ENCODE measurements at places on chromosomes 6 and 20.

DNA sequence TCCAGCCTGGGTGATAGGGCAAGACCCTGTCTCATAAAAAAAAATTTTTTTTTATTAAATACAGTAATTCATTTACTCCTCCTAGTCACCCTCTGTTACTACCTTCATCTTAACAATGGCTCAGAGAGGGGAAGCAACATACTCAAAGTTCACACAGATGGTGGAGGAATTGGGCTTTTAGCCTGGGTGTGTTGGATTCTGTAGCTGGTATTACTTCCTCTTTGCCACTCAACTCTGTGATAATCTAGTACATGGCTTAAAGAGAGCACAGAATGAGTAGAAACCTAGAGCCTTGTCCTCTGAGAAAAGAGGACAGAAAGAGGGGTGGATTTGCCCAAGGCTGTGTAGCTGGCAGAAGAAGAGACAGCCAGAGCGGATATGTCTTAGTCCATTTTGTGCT lies 96.6 kb downstream of the DLGAP4 start:
- no peak for DNase-seq

DNA sequence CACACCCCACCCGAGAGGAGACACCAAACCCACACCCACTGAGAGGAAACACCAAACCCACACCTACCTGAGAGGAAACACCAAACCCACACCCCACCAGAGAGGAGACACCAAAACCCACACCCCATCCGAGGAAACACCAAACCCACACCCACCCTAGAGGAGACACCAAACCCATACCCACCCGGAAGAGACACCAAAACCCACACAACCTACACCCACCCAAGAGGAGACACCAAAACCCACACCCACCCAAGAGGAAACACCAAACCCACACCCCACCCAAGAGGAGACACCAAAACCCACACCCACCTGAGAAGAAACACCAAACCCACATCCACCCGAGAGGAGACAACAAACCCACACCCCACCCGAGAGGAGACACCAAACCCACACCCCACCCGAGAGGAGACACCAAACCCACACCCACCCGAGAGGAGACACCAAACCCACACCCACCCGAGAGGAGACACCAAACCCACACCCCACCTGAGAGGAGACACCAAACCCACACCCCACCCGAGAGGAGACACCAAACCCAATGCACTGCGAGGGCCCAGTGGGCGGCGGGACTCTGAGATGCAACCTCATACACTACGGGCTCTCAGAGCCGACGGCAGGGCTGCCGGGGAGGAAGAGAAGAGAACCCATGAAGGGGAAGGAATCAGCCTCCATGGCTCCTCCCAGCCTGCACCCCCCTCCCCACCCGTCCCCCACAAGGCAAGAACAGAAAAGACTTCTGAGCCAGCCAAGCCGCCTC lies 83.3 kb downstream of the TAF4 start:
- DNase-seq: no peak

DNA sequence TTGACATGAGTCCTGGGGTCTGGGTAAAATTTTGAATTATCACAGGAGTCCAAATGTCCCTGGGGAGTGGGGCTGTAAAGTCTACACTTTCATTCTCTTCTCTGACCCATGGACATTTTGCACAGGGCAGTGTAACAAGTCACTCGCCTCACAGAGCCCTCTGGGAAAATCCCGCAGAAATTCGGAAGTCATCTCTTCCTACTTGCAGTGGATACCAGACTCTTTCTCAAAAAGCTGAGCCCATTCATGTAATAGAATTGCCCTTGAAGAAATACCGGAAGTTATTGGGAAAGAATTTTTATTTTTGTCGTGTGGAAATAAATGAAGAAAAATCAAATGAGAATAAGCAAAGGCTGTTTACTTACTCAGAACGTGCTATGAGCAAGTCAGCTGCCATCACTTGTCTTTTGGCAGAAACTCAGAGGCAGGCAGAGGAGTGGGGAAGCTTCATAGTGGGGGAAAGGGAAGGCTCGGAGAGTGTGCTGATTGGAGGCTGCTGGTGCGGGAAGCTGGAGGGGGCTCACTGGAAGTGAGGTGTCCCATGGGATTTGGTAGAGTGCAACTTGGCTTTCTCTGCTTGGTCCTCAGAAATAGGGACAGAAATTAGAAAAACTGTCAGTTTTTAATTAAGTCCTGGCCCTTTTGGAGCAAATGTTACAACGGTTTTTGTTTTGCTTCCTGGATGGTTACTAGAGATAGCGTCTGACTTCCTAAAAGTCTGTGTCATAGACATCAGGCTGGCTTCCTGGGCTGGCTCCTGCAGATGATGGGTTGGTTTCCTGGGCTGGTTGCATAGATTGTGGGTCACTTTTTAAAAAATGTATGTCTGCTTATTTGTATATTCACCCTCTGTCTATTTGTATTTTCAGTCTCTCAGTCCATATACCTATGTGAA lies 79.8 kb upstream of the EEF1E1 start:
- DNase-seq: no peak

DNA sequence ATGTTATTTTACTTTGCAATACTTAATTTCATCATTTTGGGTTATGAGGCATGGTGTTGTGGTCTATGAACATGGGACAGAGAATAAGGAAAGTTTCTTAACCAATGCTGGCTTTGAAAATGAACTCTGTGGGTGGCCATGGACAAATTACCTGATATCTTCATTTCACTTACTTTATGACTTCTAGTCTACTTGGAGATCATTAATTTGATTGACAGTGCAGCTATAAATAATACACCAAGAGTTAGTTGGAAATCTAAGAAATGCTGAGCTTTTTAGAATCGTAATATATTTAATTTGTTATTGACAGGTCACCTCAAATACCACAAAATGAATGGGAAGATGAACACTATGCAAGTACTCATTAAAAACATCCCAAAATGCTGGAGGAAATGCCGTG lies 140.4 kb downstream of the CENPW start:
- DNase-seq: no peak

GRCh38 chr6:147207351-147207750 lies 3.1 kb downstream of the STXBP5 start:
- DNase-seq: no peak

DNA sequence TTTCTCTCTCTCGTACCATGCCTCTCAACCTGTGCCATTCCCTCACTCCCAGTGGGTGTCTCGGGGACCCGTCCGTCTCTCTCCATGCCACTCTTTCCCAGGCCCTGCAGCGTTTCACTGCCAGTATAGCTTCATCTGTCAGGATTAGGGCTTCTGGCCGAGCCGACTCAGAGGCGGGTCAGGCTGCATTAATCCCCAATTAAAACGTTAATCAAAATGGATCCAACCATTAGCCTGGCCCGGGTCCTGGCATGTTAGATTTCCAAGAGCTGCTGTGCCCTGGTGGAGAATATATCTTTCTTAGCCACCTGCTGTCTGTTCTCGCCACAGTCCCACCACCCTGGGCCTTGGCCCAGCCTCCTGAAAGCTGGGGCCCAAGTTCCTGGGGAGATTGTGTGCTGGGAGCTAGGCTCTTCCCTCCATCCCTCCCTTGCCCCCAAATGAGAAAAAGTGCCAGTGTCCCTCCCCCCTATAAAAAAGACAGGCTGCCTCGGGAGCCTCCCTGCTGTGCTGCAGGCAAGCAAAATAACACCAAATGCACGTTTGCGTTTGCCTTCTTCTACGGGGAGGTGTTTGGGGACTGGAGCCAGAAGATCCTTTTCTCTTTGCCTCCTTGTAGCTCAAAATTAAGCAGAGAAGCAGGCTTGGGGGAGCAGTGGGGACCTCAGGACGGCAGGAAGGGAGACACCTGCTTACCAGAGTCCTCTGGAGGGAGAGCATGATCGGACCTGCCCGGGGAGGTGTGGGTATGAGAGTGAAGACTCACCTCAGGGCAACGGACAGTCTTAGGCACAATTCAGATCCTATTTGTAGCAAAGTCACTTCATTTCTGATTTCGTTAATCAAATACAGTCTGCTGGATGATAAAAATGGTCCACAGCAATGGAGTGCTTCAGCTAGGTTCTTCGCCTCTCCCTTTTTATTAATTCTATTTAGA lies 3.0 kb downstream of the KCNG1 start:
- DNase-seq: no peak

GRCh38 chr6:82741325-82741995 lies 324.2 kb downstream of the UBE3D start:
- no peak for DNase-seq

DNA sequence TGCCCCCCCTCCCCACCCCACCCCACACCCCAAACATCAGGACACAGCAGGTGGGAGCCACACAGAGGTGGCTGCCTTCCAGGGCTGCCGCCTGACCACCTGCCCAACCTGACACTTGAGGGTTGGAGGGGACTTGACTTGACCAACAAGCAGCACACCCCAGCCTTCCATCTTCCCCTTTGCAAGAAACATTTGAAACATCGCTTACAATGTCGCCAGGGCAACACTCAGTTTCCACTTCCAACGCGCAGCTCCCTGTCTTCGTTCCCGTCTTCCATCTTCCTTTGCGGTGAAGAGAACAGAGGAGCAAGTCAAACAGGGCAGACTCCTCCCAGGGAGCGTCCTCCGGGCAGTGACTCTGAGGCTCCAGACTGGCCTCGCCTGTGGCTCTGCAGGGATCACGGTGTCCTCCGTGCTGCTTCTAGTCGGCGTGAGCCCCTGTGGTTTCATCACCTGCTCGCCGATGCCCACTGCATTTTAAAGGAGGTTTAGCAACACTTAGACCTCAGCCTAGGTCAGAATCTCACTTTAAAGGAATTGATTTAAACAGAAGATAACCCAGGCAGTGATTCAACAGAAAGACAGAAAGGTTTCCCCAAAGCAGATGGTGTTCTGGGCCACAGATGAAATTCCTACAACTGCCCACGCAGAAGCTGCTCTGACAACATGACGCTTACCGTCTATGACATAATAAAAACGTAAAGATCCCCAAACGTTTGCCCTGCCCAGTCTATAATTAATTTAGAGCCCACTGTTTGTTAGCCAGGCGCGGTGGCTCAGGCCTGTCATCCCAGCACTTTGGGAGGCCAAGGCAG lies 130.8 kb downstream of the TAF4 start:
- no peak for DNase-seq

- DNase-seq: no peak
These were observed 196.9 kb downstream of the PAX1 start for GRCh38 chr20:21902391-21902790.

DNA sequence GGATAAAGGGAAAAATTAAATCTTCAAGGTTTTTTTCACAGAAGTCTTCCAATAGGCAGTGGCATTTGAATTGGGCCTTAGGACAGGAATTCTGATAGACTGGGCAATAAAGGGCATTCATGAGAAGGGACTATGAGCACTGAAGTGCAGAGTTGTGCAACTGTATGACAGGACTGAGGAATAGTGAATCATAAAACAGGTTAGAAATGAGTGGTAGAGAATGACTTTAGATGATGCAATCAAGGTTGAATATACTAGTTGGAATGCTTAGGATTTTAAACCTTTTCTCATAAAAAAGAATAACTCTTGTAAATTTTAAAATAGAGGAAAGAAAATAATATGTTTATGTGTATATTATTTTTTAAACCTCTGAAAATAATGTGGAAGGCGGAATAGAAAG lies 944.7 kb downstream of the PHF3 start:
- no peak for DNase-seq

DNA sequence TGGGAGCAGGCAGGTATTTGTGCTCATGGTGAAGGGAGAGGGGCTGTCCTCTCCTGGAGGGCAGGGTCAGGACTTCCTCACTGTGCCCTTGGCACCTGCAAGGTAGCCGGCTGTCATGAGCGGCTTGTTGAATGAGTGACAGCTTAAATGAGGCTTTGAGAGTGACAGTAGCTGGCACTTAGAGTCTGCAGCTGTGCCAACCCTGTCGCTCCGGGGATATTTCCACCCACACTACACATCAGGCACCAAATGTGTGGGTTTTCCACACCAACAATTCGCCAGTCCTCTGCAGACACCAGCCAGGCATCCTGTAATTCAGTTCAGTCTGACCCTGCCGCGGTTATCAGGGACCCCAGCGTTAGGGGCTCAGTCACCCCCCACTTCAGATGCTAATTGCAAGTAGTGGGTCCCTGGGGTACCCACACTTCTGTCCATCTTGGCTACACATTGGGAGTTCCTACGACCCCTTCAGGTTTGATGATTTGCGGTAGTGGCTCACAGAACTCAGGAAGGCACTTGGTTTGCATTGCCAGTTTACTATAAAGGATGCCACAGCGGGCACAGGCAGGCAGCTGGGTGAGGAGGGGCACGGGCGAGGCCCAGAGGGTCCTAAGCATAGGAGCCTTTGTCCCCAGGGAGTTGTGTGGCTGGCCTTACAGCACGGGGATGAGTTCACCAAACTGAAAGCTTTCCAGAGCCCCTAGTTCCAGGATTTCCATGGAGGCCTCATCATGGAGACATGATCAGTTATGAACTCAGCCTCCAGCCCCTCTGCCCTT lies 9.1 kb downstream of the MTG2 start:
- DNase-seq: no peak

DNA sequence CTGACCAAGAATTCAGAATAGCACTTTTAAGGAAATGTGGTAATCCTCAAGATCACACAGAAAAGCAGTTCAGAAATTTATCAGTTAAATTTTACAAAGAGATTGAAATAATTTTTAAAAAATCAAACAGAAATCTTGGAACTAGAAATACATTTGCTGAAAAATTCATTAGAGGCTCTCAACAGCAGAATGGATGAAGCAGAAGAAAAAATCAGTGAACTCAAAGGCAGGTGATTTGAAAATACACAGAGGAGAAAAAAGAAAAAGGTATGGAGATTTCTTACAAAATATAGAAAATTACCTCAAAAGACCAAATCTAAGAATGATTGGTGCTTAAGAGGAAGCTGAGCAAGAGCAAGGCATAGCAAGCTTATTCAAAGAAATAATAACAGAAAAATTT lies 11.5 kb downstream of the NQO2 start:
- no peak for DNase-seq

GRCh38 chr20:45826381-45827019 lies 612 bp downstream of the TNNC2 start:
- no peak for DNase-seq

GRCh38 chr6:139649732-139650131 lies 275.3 kb upstream of the CITED2 start:
- DNase-seq: no peak

DNA sequence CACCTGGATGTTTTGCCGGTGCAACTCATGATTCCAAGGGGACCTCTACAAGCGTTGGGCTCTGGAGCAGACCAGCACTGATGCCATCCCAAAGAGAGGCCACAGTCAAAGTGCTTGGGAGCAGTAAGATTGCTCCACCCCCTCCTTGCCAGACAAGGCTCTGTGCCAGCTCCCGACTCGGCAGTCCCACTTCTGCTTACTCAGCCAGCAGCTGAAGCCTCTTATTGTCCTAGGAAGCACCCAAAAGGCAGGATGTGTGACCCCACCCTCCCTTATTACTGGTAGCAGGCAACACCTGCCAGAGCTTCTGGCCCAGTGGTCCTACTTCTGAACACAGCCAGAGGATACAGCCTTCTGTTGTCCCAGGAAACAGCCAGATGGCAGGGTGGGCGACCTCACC lies 614.2 kb downstream of the TENT5A start:
- DNase-seq: no peak

- DNase-seq: no peak
These were observed 51.9 kb downstream of the LRFN2 start for GRCh38 chr6:40535110-40535818.

GRCh38 chr6:168155193-168155592 lies 76.2 kb upstream of the FRMD1 start:
- no peak for DNase-seq

GRCh38 chr6:111982681-111983080 lies 71.2 kb upstream of the CCN6 start:
- DNase-seq: no peak
